ENCODE measurements at places on chromosomes 1 and 21. TPM values are rescaled to one million over a fixed set of nuclear protein-coding genes. Genes with fewer than 3 reads are reported as not detected.

- no peaks in the 10 kb centered on the region for H3K27me3 ChIP-seq
- H3K27ac ChIP-seq = peak overlapping the region; percentile 88
- no peaks in the 10 kb centered on the region for H3K36me3 ChIP-seq
- peak overlapping the region; percentile 34 for H3K4me3 ChIP-seq
- peak; percentile 71 for DNase-seq
Observed at GRCh38 chr1:170562646-170563338, 30.8 kb downstream of the GORAB start.

DNA sequence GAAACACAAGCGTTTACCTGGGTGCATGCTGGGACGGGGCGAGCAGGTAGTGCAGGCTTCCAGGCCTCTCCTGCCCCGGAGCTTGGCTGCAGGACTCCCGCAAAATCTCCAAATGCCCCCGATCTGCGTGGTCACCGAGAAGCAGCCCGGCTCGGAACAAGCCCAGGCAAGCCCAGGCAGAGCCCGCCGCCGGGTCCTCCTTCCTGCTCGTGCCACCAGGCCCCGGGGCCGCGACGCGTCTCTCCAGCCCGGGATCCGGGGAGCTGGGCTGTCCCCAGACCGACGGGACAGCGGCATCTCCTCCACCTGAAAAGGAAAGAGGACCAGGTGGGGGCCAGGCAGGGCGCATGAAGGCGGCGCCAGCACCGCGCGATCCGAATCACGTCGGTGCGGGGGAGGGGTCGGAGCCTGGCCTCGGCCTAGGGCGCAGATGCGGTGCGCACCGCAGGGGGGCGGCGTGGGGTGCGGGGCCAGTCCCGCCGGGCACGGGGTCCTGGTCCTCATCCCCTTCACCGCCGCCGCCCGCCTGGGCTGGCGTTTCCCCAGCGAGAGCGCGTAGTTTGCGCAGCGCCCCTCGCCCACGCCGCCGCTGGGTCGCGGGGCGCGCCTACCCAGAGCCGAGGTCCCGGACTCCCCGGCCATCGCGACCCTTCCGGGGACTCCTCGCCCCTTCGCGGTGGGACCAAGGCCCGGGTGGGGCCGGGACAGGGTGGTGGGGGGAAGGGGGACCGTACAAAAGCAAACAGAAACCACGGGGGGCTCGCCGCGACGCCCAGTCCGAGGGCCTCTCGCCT lies 52.4 kb upstream of the H6PD start:
- H3K36me3 ChIP-seq = peaks cover 11% of the 10 kb centered on the region
- no peaks in the 10 kb centered on the region for H3K27me3 ChIP-seq
- H3K4me1 ChIP-seq = peaks cover 27% of the 10 kb centered on the region
- H3K27ac ChIP-seq = peak overlapping the region; percentile 51

DNA sequence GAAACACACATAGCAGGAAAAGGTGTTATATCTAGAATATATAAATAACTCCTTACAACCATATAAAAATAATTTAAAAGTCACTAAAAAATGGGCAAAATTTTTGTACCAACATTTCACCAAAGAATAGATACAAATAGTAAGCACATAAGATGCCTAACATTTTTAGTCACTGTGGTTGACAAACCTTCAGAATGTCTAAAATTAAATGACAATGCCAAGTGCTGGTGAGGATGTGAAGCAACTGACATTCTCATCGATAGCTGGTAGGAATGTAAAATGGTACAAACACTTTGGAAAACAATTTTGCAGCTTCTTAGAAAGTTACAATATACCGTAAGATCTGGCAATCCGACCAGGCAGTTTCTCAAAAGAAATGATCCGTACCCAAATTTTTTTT lies 14.4 kb upstream of the TOMM20 start:
- H3K27me3 ChIP-seq = no peaks in the 10 kb centered on the region
- peaks cover 94% of the 10 kb centered on the region for H3K36me3 ChIP-seq
- H3K27ac ChIP-seq = no peak overlapping the region

The OR2G6 gene
- not detected for total RNA-seq

The SDE2 gene
- total RNA-seq = 15.0 TPM

The ETNK2 gene
- 2.5 TPM for total RNA-seq

The ADAMTS4 gene
- 34.2 TPM for total RNA-seq

The OR2L8 gene
- total RNA-seq = not detected

DNA sequence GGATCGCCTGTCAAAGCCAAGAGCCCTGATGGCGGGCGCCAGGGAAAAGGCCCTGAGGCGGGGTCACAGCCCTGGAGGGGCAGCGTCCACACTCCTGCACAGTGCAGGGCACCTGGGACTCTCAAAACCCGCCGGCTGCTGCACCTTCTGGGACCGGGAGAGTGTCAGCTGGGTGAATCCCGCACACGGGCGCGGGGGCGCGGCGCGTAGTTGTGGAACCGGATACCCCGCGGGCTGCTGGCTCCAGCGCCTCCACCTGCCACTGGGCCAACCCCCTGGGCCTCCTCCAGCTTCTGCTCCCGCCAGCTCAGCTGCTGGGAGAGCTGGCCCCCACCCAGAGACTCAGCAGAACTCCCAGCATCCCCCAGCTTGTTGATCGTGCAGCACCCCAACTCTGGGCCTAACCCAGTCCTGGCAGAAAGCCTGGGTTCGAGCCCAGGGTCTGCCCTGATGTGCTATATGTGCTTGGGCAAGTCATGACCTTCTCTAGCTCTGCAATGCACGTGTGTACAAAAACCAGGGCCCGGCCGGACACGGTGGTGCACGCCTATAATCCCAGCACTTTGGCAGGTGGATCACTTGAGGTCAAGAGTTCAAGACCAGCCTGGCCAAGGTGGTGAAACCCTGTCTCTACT lies 33.8 kb downstream of the NECAP2 start:
- H3K36me3 ChIP-seq = peaks cover 71% of the 10 kb centered on the region
- H3K4me3 ChIP-seq = no peak overlapping the region
- H3K27ac ChIP-seq = no peak overlapping the region
- H3K27me3 ChIP-seq = no peaks in the 10 kb centered on the region
- no peak for DNase-seq

DNA sequence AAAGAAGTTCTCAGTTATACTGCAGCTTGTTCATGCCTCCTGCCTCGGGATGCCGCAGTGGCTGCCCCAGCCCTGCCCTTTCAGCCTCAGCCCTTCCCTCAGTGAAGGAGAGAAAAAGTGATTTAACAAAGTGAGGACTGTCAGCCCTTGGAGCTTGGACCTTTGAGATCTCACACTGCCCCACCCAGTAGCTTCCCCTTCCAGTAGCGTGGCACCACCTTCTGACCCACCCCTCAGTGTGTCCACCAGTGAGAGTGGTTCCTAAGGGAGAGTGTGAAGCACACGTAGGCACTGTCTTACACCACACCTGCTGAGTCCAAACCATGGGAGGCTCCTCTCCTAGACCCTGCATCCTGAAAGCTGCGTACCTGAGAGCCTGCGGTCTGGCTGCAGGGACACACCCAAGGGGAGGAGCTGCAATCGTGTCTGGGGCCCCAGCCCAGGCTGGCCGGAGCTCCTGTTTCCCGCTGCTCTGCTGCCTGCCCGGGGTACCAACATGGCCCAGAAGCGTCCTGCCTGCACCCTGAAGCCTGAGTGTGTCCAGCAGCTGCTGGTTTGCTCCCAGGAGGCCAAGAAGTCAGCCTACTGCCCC lies at the start of gene CDA:
Gene CDA, plus strand, starts transcription at position 464 of the 592 bp plus-strand sequence. Its CDS starts 33 bp downstream, at position 497.
- H3K27ac ChIP-seq = peak within 1 kb of the TSS; percentile 77
- peaks cover 41% of the 10 kb centered on the region for H3K27me3 ChIP-seq
- no peaks in the 10 kb centered on the region for H3K36me3 ChIP-seq
- peak; percentile 33 for DNase-seq
- no peak within 1 kb of the TSS for H3K4me3 ChIP-seq

The S100A7A gene
- not detected for total RNA-seq

The TRMT13 gene
- total RNA-seq = 5.1 TPM

GRCh38 chr1:160058087-160058486 lies 11.9 kb downstream of the KCNJ10 start:
- no peak for DNase-seq
- H3K36me3 ChIP-seq = no peaks in the 10 kb centered on the region
- no peak overlapping the region for H3K27ac ChIP-seq
- no peaks in the 10 kb centered on the region for H3K27me3 ChIP-seq
- H3K4me1 ChIP-seq = no peaks in the 10 kb centered on the region

The FCRL6 gene
- not detected for total RNA-seq

DNA sequence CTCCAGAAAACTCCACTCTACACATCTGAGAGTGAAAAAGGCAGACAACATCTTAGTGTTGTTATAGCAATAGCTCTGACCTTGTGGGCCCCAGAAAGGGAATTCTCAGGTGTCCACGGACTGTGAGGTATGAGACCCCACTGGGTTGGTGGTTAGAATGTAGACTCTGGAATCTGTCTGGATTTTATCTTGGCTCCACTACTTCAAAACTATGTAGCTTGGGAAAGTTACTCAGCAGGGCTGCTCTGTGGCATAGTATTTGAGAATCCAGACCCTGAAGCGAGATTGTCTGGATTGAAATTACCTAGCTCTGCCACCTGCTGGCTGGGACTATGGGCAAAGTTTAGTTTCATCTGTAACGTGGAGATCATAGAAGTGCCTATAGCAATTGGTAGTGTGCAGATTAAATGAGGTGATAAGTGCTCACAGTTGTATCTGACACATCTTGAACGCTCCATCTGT lies 25.8 kb downstream of the PRDM2 start:
- no peaks in the 10 kb centered on the region for H3K36me3 ChIP-seq
- H3K4me3 ChIP-seq = no peak overlapping the region
- no peak overlapping the region for H3K27ac ChIP-seq
- no peaks in the 10 kb centered on the region for H3K4me1 ChIP-seq
- H3K27me3 ChIP-seq = no peaks in the 10 kb centered on the region

GRCh38 chr1:44016890-44017400 lies 14.3 kb downstream of the SLC6A9 start:
- no peak overlapping the region for H3K4me3 ChIP-seq
- no peak overlapping the region for H3K27ac ChIP-seq
- no peaks in the 10 kb centered on the region for H3K36me3 ChIP-seq
- H3K27me3 ChIP-seq = no peaks in the 10 kb centered on the region
- DNase-seq = peak; percentile 10

The SNX7 gene
- total RNA-seq = 15.0 TPM

- H3K27ac ChIP-seq = no peak overlapping the region
- no peaks in the 10 kb centered on the region for H3K27me3 ChIP-seq
- no peak overlapping the region for H3K4me3 ChIP-seq
- H3K36me3 ChIP-seq = no peaks in the 10 kb centered on the region
- no peak for DNase-seq
Observed at GRCh38 chr1:54481201-54481884, 66.7 kb upstream of the ACOT11 start.

DNA sequence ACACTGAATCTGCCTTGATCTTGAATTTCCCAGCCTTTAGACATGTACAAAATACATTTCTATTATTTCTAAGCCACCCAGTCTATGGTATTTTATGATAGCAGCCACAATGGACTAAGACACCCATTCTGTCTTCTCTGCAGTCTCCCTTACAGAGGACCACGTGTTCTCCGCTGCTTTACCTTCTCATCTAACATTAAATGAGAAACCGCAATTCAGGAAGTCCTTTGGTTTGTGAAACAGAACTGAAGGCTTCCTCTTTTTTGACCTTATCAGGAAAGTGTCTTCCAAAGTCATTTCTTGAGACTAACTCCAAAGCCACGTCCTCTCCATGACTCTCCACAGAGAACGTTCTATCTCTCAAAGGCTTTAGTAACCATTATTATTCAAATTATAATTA lies 560.1 kb downstream of the OMA1 start:
- H3K36me3 ChIP-seq = no peaks in the 10 kb centered on the region
- no peak overlapping the region for H3K4me3 ChIP-seq
- no peaks in the 10 kb centered on the region for H3K27me3 ChIP-seq
- H3K27ac ChIP-seq = no peak overlapping the region
- no peak for DNase-seq

DNA sequence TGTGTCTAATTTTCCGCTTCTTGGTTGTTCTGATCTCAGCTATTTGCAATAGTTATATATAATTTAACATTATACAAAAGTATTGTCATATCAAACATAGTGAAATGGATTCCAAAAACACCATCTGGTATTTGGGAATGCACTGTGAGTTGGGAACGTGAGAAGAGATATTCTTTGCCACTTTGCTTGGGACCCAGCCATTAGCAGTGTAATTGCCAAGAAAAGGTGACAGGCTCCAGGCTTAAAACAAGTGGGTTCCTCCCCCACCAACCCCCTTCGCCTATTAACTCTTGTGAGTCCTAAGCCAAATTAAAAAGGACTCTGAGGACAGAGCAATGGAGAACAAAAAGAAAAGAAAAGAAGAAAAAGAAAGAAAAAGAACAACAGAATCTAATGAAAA lies 186.7 kb upstream of the NFIA start:
- no peak overlapping the region for H3K4me3 ChIP-seq
- no peaks in the 10 kb centered on the region for H3K36me3 ChIP-seq
- H3K4me1 ChIP-seq = peaks cover 3% of the 10 kb centered on the region

The SPRR1B gene
- not detected for total RNA-seq

- peaks cover 44% of the 10 kb centered on the region for H3K4me1 ChIP-seq
- H3K36me3 ChIP-seq = no peaks in the 10 kb centered on the region
- no peaks in the 10 kb centered on the region for H3K27me3 ChIP-seq
- no peak overlapping the region for H3K4me3 ChIP-seq
Observed at GRCh38 chr1:230824551-230824918, 43.8 kb downstream of the C1orf198 start.

- no peak for DNase-seq
- H3K36me3 ChIP-seq = no peaks in the 10 kb centered on the region
- H3K27ac ChIP-seq = peak overlapping the region; percentile 35
- H3K4me3 ChIP-seq = no peak overlapping the region
Observed at GRCh38 chr1:30830537-30830936, 73.0 kb upstream of the LAPTM5 start.

GRCh38 chr1:151235235-151235634 lies 19.3 kb upstream of the PSMD4 start:
- no peaks in the 10 kb centered on the region for H3K27me3 ChIP-seq
- H3K27ac ChIP-seq = no peak overlapping the region
- peaks cover 46% of the 10 kb centered on the region for H3K36me3 ChIP-seq
- no peaks in the 10 kb centered on the region for H3K4me1 ChIP-seq
- H3K4me3 ChIP-seq = no peak overlapping the region
- no peak for DNase-seq

The SPOCD1 gene
- total RNA-seq = not detected

DNA sequence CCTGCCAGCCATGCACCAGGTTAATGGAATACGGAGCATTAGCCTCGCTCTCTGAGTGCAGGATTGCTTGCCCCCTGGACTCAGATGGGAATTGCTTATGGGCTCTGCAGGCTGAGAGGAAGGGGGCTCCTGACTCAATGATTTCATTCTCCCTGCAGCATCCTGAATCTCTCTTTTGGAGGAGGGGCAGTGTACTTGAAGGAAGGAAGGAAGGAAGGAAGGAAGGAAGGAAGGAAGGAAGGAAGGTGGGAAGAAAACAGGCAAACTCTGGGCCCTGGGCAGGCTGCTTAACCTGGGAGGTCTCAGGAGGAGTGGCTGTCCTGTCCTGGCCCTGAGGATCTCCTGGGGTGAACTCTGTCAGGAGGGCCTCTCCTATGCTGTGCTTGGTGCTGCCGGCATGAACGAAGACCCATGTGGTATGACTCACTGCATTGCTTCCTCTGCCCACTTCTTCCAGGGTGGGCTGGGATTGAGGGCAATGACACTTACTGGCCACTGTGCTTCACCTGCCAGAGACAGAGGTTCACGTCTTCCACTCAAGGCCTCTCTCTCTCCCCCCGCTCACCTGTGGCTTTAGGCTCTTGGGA lies 257.1 kb upstream of the CSF3R start:
- H3K4me1 ChIP-seq = no peaks in the 10 kb centered on the region
- DNase-seq = no peak
- no peak overlapping the region for H3K27ac ChIP-seq
- H3K27me3 ChIP-seq = peaks cover 61% of the 10 kb centered on the region
- no peak overlapping the region for H3K4me3 ChIP-seq

GRCh38 chr1:21350202-21350885 lies 60.1 kb upstream of the ECE1 start:
- H3K4me3 ChIP-seq = no peak overlapping the region
- H3K36me3 ChIP-seq = no peaks in the 10 kb centered on the region
- H3K4me1 ChIP-seq = peaks cover 10% of the 10 kb centered on the region
